Stimulated activated CD4-positive, alpha-beta T cell treated with anti-CD3 and anti-CD28 coated beads, Interleukin-12 subunit alpha, Interleukin-12 subunit beta, amount 100 ng/mL, for 24 hours (primary cell): ENCODE measurements at places on chromosomes 3 and 15.

GRCh38 chr3:126414961-126415660 lies 20.4 kb downstream of the CFAP100 start:
- no peak for DNase-seq

DNA sequence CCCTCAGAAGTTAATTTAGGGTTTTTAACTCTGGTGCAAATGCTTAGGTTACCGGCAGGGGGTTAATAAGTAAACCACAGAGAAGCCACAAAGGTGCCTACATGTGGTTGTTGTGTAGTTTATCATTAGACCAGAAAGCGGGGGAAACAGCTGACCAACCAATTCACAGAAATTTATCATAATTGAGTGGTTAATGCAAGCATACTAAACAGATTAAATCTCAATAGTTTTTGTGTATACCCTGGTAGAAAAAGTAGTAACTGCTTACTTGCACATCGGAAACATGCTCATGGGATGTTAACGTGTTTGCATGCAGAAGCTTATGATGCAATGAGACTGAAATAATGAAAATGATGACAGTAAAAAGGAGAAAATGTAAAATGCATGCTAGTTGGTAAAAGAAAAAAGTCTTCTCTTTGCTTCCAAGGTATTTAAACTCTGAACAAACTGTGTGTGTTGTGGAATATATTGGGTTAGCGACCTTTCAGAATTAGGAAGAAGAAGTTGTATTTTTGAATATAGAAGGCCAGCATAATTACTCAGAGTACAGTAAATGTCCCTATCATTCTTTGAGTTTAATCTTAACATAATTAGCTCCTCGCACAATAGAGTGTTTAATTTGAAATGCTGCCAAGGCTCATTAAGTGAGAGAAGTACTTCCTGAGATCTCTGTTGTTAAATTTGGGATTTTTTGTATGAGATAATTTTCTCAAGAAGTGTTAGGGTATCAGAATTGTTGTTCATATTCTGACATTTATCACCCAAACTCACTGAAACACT lies 316.2 kb downstream of the PTPRG start:
- DNase-seq, result no peak

GRCh38 chr15:80411788-80412288 lies 7.7 kb downstream of the ARNT2 start:
- no peak for DNase-seq

GRCh38 chr15:56254265-56254664 lies 10.6 kb upstream of the RFX7 start:
- no peak for DNase-seq

GRCh38 chr3:176988795-176989194 lies 208.5 kb downstream of the TBL1XR1 start:
- DNase-seq, result no peak

- no peak for DNase-seq
Observed at GRCh38 chr3:4233488-4233887, 69.7 kb upstream of the SETMAR start.

- DNase-seq, result no peak
Observed at GRCh38 chr15:40287968-40288367, 5.1 kb upstream of the ANKRD63 start.

DNA sequence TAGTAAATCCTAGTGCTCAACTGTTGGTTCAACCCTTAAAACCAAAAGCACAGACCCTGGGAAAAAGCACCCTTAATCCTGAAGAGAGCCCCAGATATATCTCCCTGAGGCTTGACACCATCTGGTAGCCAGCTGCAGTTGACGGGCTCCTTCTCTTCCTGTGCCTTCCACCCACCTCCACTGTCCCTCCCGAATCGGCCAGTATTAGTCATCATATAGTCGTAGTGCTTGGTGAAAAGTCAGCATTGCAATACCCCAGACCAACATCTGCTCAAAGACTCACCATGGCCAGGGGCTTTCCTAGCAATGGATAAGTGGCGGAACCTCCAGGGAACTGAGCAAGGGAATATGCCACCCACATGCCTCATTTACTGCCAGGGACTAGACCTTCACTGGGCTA lies 125.6 kb upstream of the CRBN start:
- no peak for DNase-seq

GRCh38 chr15:51341366-51342226 lies at the start of gene GLDN:
Gene GLDN (plus strand): TSS chr15:51341655. CDS start chr15:51341685, 30 bp downstream.
- no peak for DNase-seq

GRCh38 chr15:92941668-92942067 lies 41.5 kb downstream of the CHD2 start:
- DNase-seq, result no peak

DNA sequence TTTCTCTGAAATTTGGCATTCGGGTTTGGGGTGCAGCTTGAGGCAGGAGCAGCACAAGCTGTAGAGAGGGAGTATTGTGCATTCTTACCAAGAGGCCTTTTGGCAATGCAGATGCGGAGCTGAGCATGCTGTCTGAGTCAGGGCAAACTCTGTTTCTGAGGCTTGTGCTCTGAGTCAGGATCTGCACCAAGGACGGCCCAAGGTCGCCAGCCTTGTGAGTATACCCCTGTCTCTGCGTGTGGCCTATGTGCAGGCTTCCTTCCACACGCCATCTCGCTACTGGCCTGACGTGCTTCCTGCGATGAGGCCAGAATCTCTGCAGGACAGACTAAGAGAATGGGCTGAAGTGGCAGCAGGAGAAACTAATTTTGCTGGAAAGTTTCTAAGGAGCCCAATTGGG lies 83.8 kb upstream of the ROPN1 start:
- DNase-seq, result no peak

- DNase-seq, result no peak
Observed at GRCh38 chr15:40830884-40831283, 2.4 kb upstream of the PPP1R14D start.

- DNase-seq, result no peak
Observed at GRCh38 chr3:186985661-186986364, 55.5 kb downstream of the ST6GAL1 start.

GRCh38 chr3:141600331-141600730 lies 113.5 kb downstream of the RASA2 start:
- DNase-seq, result no peak
